Activated CD4-positive, alpha-beta memory T cell treated with anti-CD3 and anti-CD28 coated beads for 36 hours (primary cell): ENCODE measurements at places on chromosomes 2 and 18. TPM values are rescaled to one million over a fixed set of nuclear protein-coding genes. Genes with fewer than 3 reads are reported as not detected.

Gene CAPN14
- total RNA-seq, result 0.19 TPM

DNA sequence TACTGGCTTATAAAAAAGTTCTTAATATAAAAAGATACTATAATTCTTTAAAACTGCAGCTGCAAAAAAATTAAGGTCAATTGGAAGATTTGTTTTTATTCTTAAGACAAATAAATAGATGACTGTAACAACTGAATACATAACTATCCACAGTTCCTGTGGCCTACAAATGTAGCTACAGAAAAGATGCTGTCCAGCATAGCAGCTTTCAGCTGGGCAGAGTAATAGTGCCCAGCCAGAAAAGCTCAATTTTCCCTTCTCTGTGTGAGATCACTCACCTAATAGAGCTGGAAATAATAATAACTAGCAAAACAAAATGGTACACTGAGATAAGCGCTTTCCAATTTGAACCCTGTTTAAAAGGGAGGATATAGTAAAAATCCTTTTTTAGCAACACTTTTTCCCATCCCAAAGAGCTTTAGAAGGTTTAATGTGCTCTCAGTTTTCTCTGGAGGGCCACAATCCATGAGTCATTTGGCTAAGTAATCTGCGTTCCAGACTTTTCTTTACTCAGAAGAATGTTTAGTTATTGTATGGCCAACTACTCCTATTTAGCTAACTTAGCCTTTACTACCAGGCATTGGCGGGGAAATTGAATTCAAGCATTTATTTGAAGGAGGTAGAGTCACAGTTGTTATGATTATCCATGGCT, 158.1 kb upstream of the SLC39A10 start:
- no peak for DNase-seq

DNA sequence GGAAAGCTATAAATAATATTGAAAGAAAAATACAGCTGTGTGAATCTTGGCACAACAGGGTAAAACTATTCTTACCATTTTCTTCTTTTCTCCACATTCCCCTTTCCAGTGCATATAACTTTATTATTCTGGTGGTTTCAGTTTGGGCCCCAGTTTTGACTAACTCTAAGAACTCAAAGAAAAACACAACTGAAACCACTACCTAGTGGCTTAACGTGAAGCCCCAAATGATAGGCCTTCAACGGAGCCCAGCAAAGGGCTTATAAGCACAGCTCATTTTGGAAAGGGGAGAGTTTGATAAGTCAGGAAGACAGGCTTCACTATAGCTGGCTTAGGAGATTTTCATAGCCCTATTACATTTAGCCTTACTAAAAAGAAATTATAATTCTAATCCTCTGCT, 62.4 kb downstream of the PPP1R1C start:
- DNase-seq, result no peak

Gene ADD2
- total RNA-seq, result 5.6 TPM

Gene ZSWIM2
- not detected for total RNA-seq

GRCh38 chr2:19955544-19956422, 34.1 kb downstream of the WDR35 start:
- DNase-seq, result peak; percentile 51

DNA sequence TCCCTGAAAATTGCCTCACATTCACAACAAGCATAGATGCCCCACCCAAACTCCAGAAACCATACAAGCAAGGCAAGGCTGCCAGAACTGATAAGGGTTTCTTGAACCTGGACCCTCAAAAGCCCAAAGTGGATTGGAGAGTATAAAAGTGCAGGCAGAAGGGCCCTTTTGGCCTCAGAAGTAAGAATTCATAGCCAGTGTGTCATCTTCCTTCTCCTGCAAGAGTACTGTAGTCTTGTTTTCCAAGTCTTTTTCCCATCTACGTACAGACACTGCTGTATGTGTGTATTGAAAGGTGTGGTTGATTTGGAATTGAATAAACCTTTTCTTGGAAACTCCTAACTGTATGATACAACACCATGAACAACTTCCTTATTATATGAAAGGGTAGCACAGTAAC, 46.8 kb downstream of the ZC3H15 start:
- no peak for DNase-seq

GRCh38 chr2:58081000-58081399, 34.4 kb downstream of the VRK2 start:
- no peak for DNase-seq

GRCh38 chr18:54766634-54767033, 61.6 kb upstream of the RAB27B start:
- DNase-seq, result no peak
